H9 (cell line): ENCODE measurements at places on chromosomes 16 and 17.

DNA sequence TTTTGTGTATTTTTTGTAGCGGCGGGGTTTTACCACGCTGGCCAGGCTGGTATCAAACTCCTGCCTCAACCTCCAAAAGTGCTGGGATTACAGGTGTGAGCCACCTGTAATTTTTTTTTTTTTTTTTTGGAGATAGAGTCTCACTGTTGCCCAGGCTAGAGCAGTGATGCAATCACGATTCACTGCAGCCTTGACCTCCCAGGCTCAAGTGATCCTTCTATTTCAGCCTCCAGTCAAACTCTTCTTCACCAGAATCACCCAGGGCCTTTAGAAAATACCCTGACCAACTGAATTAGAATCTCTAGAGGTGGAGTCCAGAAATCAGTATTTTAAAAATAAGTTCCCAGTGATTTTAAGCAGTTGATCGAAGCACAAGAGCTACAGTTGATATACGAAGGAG is 12.5 kb downstream of the HSPB9 start:
- DNase-seq, result no peak

DNA sequence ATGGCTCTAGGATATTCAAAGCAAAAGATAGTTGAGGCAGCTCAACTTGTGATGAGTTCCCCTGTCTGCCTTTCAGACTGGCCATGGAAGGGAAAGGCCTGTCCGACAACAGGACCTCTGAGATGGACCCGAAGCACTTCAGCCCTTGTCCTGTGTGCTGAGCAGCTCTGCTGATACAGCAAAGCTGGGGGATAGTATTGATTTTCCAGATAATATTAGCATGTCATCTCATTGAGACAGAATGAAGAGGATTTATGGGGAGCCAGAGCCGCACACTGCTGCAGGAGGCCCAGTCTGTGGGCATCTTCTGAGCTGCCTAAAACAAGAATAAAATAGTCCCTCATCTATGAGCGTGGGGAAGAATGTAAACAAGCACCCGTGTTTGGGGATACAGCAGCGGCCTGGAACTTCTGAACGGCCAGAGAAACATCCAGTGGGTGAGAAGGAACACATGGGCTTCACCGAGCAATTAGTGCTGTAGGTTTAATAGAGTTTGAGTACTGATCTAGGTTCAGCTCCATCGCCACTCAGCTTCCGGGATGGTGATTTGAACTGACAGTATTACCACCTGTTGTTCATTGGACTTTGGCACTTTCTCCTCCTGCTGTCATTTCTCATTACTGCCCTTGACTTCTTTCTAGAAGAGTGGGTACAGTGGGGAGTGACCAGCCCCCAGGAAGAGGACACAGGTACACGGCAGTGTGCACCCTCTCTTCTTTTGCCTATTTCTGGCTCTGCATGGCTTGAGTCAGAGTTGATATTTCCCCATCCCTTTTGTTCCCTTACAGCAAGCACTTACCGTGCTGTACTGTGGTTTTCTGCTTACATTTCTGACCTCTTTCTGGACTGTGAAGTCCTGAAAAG is 96.5 kb upstream of the TBX2 start:
- peak; percentile 19 for DNase-seq

GRCh38 chr17:29911641-29912177 is 18.3 kb downstream of the SSH2 start:
- DNase-seq, result no peak

DNA sequence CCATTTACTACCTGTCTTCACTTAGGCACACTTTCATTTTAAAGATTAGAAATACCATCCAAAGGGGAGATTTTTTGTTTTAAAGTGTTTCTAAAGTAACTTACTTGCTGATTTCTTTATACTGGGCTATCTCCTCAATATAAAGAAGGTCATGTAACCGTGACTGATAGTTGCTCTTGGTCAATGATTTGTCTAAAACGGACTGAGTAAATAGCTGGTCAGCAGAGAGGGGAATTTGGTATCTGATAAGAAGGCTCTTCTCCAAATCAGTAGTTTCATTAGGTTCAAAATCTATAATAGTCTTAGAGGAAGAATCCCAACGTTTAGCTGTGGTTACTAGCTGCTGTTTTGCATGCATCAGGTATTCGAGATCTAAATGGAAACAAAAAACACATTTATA is 66.4 kb downstream of the HELZ start:
- no peak for DNase-seq

DNA sequence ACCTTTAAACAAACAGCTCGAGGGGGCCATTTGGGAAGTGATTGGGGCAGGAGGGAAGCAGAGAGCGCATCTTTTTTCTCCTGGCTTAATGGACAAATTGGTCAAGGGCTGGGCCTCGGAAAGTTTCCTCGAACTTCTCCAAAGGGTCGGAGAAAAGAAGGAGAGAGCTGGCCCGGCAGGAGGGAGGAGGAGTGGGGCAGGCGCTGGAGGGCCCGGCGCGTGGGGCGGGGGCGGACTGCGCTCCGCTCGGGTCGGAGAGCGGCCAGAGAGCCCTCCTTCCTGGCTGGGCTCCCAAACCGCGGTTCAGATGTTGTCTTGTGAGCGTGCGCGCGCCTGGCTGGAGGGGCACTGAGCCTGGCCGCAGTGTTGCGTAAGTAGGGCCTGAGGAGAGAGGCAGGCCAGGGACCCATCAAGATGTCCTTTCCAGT is 1.2 kb downstream of the MMP2 start:
- DNase-seq, result peak; percentile 46

- no peak for DNase-seq
Observed at GRCh38 chr17:72404872-72405271, 284.1 kb downstream of the SOX9 start.

- DNase-seq, result no peak
Observed at GRCh38 chr17:17943281-17943984, 28.8 kb downstream of the TOM1L2 start.

DNA sequence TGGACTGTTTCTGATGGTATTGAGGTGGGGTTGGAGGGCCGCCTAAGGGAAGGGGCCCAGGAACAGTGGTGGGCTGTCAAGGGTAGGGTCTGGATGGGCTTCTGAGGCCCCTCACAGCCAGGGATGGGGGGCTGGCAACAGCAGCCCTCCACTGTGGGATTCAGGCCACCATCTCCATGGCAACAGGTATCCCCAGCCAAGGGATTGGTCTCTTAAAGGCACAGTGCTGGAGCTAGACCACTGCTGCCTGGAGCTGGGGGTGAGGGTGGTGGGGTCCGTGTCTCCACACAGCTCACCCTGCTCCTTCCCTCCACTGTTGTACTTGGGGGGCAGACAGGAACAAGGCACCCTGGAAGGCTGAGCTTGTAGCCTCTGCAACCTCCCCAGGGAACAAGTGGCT is 41.8 kb downstream of the PSME3IP1 start:
- DNase-seq, result no peak

- DNase-seq, result no peak
Observed at GRCh38 chr16:68713361-68713760, 23.7 kb upstream of the CDH1 start.

DNA sequence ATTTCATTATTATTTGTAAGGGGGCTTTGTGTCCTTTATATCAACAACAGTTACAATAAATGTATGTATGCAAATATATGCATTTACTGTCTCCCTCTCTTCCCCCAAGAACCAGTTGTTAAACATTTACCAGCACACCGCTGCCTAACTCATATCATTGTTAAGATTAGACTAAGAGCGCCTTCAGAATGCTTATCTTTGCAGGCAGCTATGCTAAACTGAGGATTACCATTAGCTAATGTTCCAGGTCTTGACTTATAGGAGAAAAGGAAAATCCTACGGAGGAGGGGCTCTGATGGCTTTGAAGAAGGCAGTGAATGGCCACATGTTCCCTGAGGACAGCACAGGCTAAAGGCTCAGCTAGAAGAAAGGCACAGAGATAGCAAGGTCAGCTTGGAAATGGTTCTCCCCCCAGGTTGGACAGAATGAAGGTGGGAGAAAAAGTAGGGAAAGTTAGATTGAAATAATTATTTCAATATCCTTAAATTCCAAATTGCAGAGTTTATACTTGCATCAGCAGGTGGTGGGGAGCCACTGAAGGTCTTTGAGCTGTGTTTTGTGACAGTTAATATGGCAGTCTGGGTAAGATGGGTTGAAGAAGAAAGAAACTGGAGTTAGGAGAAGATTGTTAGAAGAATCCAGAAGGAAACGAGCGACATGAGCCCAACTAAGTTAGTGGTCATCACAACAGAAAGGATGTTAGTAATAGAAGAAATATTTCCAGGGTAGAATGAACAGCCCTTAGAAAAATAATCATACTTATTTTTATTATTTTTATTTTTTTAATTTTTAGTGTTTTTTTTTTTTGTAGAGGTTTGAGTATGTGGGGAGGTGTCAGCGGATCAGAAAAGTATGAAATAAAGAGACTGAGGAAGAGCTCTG is 87.0 kb upstream of the MAF start:
- DNase-seq, result no peak

DNA sequence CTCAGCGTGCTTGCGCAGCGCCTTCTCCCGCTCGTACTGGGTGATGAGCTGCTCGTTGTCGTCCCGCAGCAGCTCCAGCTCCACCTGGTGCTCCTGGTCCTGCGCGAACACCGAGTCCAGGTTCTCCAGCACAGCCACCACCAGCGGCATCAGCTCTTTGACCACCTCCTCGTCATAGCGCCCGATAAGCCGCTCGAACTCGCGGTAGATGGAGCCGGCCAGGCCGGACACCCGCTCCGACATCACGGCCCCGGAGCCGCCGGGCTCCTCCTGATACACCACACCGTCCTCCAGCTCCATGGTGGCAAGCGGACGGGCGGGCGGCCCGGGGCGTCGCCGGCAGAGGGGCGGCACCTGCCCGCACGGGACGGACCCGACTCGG is 320 bp downstream of the SPAG9 start:
- no peak for DNase-seq

DNA sequence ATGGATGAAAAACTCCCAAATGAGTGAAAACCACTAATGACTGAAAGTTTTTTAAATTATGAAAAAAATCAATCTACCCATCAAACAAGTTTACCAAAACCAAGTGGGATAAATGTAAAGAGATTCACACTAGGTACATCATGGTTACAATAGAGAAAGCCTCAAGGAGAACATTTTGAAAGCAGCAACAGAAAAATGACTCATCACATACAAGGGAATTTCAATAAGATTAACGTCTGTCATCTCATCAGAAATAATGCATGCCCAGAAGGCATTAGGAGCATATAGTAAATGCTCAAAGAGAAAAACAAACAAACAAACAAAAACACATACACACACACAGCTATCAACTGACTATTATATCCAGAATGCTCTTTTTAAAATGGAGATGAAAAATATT is 261.8 kb upstream of the KIF2B start:
- no peak for DNase-seq

DNA sequence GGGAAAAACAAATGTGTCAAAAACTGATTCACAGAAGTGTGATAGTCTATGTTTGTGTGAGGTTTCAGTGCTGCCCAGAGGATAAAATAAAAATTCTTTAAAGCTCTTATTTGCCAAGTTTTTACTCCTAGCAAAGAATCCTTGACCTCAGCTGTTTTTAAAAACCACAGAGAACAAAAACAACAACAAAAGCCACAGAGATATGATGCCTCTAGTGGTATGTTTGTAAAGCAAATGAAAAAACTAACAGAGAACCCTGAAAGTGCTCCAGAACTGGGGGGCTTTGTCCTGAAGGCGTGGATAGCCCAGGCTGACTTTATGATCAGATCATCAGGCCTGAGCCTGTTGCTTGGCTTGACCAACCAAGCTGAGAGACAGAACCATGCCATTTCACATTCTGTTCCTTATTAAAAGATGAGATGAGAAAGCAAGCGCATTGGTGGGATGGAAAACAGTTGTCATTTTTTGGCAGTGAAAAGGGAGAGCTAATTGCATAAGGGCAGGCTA is 411.0 kb downstream of the CPPED1 start:
- no peak for DNase-seq

DNA sequence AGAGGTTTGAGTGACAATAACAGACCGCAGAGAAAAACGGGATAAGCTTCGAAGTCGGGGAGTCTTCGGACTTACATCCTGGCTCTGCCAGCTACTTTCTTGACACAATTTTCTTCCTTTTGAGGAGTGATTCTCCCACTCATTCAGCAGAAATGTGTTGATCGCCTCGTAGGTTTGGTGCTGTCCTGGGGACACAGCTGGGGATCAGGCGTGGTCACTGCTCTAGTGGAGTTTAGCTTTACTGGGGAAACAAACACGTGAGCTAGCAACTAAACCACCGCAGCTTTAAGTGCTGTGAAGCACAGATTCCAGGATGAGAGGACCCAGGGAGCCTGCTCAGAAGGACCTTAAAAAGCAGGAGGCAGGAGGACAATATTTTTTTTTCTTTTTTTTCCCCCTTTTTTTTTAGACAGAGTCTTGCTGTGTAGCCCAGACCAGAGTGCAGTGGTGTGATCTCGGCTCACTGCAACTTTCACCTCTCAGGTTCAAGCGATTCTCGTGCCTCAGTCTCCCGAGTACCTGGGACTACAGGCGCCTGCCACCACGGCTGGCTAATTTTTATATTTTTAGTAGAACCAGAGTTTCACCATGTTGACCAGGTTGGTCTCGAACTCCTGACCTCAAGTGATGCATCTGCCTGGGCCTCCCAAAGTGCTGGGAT is 858 bp downstream of the NUBP1 start:
- DNase-seq, result no peak
